ENCODE measurements at places on chromosomes 3 and 15. TPM values are rescaled to one million over a fixed set of nuclear protein-coding genes. Genes with fewer than 3 reads are reported as not detected.

Gene CIDEC
- 28.7 TPM for polyA plus RNA-seq

Gene WDR49
- polyA plus RNA-seq: not detected

Gene GOLGA6B
- polyA plus RNA-seq: not detected

Gene ACP3
- 5.2 TPM for polyA plus RNA-seq

Gene EFCAB12
- 1.5 TPM for polyA plus RNA-seq

Gene SLC33A1
- polyA plus RNA-seq: 17.8 TPM

Gene LINGO1
- polyA plus RNA-seq: 8.1 TPM

Gene ZNF662
- polyA plus RNA-seq: not detected

DNA sequence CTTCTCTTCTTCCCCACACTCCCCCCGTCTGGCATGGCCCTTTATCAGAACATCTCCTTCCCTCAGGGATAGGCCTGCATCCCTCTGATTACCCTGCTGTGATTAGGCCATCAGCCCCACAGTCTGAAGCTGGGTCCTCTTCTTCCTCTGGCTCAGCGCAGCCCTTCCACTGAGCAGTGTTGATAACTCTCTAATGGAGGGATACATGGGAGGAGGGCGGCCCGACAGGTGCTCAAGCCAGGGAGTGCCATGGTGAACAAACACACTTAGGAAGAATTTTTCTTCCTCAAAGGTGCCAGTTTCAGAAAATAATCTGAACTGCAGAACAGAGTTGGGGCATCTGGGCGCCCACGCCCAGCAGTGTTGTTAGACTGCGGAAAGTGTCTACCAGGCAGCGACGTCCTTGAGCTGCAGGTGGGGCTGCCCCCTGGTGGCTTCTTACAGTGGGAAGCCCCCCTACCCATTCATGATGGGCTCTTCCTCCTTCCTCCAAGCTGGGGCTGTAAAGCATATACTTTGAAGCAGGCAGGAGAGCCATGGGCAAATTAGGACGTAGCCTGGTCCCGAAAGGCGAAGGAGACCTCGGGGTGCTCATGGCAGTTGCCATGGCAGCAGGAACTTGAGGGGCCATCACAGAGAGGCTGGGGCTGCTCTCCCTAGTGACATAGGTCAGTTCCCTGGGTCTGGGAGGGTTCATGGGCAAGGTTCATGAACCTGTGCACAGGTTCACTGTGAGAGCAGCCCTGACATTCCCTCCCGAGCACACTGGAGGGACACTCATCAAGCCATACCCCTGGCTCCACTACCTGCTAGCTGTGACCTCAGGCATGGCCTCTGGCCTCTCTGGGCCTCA lies 33.2 kb upstream of the NR2C2 start:
- no peak overlapping the region for H3K27ac ChIP-seq
- no peak overlapping the region for H3K4me3 ChIP-seq
- no peaks in the 10 kb centered on the region for H3K4me1 ChIP-seq
- H3K27me3 ChIP-seq: no peaks in the 10 kb centered on the region
- no peaks in the 10 kb centered on the region for H3K36me3 ChIP-seq
- no peak for DNase-seq

DNA sequence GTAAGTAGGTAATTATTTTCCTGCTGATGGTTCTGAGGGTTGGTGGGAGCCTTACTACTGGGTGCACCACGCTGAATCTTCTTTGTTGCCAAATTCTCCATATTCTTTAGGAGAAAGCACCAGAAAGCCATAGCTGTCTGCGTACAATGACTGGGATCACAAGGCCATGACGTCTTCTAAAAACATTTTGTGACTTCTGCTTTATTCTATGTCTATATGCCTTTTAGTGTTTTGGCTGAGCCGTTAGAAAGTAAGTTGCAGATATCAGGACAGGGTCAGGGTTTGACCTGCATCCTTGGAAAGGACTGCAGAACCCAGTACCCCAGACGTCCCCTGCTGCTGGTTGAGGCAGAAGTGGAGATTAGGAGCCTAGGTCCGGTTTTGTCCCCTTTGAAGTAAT lies 95.6 kb downstream of the DNASE1L3 start:
- H3K4me3 ChIP-seq: no peak overlapping the region
- H3K27me3 ChIP-seq: no peaks in the 10 kb centered on the region
- H3K27ac ChIP-seq: no peak overlapping the region
- peaks cover 12% of the 10 kb centered on the region for H3K36me3 ChIP-seq
- DNase-seq: no peak

- DNase-seq: no peak
- H3K4me3 ChIP-seq: no peak overlapping the region
- no peaks in the 10 kb centered on the region for H3K36me3 ChIP-seq
- H3K4me1 ChIP-seq: peaks cover 13% of the 10 kb centered on the region
These were observed 50.8 kb upstream of the PPARG start for GRCh38 chr3:12237912-12238650.

GRCh38 chr15:44662478-44663409 lies 718 bp downstream of the SPG11 start:
- H3K4me3 ChIP-seq: peak overlapping the region; percentile 78
- peaks cover 6% of the 10 kb centered on the region for H3K4me1 ChIP-seq
- H3K27ac ChIP-seq: peak overlapping the region; percentile 97
- DNase-seq: peak; percentile 82
- H3K36me3 ChIP-seq: no peaks in the 10 kb centered on the region
- H3K27me3 ChIP-seq: no peaks in the 10 kb centered on the region

DNA sequence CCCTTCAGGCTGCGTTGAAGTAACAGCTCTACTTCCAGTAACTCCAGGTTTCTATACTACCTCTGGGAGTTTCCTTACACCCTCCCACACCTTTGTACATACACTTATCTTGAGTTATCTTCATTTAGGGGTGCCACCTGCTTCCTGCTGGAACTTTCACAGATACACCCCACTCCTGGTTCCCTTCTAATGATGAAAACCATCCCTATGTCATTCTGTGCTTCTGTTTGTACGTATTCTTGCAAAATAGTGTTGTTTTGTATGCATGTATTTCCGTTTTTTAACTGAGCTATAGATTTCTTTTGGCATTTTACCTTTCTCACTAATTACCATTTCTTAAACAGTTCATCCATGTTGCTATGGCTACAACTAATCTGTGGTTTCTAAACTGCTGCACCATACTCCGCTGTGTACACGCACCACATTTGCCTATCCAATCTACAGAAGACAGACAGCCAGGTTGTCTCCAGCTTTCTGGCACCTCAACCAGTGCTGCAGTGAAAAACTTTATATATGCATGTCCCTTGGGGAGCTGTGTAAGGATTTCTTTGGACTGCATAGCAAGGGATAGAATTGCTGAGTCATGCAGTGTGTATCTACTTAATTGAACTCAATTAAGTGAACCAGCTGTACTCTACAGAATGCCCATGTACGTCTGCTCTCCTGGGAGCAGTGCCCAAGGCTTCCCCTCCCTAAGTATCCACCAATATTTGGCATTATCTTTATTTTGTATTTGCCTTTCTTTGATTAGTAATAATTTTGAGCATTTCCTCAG lies 61.4 kb upstream of the ST8SIA2 start:
- DNase-seq: no peak
- H3K27ac ChIP-seq: no peak overlapping the region
- no peak overlapping the region for H3K4me3 ChIP-seq

DNA sequence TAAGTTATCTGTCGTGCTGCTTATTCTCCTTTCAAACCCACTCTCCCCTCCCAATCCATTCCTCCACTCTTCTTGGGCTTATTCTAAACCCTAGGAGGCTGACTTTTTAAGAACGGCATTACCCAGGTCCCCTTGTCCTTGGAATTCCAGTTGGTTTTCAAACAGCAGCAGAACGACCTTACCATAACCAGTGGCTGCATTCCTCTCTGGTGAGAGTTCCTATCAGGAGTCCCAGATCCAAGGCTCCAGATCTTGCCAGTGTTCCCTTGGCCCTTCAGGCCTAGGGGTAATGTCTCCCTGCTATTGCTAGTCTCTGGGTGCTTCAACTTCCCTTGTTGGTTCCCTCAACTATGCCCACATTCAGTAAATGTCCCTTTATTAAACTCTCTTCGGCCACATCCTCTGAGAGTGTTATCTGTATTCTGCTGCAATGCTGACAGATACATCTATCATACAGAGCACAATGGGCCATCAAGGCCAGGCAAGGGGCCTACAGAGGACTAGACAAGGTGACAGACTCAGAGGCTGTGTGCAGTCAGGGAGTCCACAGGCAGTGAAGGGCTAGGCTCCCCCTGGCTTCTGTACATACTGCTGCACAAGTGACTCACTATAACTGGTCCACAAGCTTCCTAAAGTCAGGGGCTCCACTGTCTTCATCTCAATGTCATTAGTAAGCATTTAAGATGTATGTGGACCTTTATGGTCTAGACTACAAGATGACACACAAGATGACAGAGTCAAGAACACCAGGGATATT lies 10.1 kb downstream of the LYSMD2 start:
- no peaks in the 10 kb centered on the region for H3K27me3 ChIP-seq
- H3K4me3 ChIP-seq: no peak overlapping the region
- DNase-seq: no peak
- H3K27ac ChIP-seq: no peak overlapping the region
- H3K4me1 ChIP-seq: no peaks in the 10 kb centered on the region

DNA sequence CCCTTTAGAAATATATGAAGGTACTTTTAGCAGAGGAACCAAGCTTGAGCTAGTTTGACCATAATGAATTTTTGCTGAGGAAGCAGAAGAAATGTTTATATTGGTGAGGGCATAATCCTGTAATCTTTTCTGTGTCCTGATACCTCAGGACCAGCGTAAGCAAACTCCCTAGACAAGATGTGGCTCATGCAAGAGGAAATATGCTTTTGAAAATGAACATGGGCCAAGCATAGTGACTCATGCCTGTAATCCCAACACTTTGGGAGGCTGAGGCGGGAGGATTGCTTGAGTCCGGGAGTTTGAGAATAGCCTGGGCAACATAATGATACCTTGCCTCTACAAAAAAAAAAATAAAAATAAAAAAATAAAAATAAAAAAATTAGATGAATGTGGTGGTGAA lies 78.5 kb downstream of the PPARG start:
- H3K4me3 ChIP-seq: no peak overlapping the region
- H3K36me3 ChIP-seq: no peaks in the 10 kb centered on the region
- H3K4me1 ChIP-seq: peaks cover 17% of the 10 kb centered on the region
- H3K27ac ChIP-seq: no peak overlapping the region
- no peaks in the 10 kb centered on the region for H3K27me3 ChIP-seq

GRCh38 chr15:99331381-99331780 lies 80.1 kb downstream of the LRRC28 start:
- H3K27me3 ChIP-seq: no peaks in the 10 kb centered on the region
- H3K4me3 ChIP-seq: no peak overlapping the region
- no peaks in the 10 kb centered on the region for H3K36me3 ChIP-seq
- H3K27ac ChIP-seq: no peak overlapping the region
- no peak for DNase-seq
